ENCODE measurements at places on chromosomes 4 and X. TPM values are rescaled to one million over a fixed set of nuclear protein-coding genes. Genes with fewer than 3 reads are reported as not detected.

DNA sequence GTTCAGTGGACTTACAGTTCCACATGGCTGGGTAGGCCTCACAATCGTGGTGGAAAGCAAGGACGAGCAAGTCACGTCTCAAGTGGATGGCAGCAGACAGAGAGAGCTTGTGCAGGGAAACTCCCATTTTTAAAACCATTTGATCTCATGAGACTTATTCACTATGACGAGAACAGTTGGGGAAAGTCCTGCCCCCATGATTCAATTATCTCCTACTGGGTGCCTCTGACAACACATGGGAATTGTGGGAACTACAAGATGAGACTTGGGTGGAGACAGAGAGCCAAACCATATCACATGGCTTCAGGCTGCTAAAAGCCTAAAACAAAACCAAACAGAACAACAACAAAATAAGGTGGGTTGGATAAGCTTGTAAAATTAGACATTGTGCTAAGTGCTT, 194.4 kb upstream of the CPEB2 start:
- DNase-seq = no peak
- no peaks in the 10 kb centered on the region for H3K36me3 ChIP-seq
- H3K27ac ChIP-seq = no peak overlapping the region
- H3K27me3 ChIP-seq = no peaks in the 10 kb centered on the region
- H3K4me3 ChIP-seq = no peak overlapping the region

DNA sequence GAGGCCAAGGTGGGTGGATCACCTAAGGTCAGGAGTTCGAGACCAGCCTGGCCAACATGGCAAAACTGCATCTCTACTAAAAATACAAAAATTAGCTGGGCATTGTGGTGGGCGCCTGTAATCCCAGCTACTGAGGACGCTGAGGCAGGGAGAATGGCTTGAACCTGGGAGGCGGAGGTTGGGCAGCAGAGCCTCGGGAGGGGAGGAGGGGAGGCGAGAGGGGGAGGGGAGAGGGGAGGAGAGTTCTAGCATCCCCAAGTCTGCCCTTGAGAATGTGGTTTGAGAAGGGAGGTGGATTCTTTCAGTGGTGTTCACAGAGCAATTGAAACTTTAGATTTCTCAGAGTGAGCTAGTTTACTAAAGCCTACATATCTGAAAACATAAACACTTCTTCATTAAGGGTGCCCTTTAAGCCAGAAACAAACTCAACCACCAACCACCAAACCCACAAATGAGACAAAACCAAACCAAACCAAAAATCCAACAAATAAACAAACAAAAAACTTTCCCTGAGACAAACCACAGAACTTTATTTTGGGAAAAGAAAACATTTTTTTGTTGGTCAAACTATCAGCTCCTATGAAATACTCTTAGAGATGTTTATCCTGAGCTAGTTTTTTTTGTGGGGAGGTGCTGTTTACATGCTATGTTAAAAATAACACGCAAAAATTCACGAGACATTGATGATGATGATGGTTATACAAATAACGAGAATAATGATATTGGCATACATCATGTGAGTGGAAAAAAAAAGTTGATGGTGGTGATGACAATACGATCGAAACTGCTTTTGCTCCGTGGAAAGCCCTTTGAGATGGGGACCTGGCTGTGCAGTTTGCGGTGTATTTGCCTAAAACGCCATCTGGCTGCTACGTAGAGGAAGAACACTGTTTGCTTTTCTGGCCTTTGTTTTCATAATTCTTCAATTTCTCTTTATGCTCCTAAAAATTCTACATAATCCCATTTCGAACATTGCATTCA, 98.2 kb upstream of the PRKX start:
- peaks cover under 1% of the 10 kb centered on the region for H3K4me1 ChIP-seq
- DNase-seq = no peak
- no peak overlapping the region for H3K27ac ChIP-seq
- no peak overlapping the region for H3K4me3 ChIP-seq
- H3K36me3 ChIP-seq = no peaks in the 10 kb centered on the region
- H3K27me3 ChIP-seq = no peaks in the 10 kb centered on the region

GRCh38 chr4:189445613-189446012, 495.1 kb upstream of the FRG1 start:
- H3K4me3 ChIP-seq = no peak overlapping the region
- no peaks in the 10 kb centered on the region for H3K36me3 ChIP-seq
- H3K4me1 ChIP-seq = no peaks in the 10 kb centered on the region
- no peak overlapping the region for H3K27ac ChIP-seq

- no peaks in the 10 kb centered on the region for H3K36me3 ChIP-seq
- no peak for DNase-seq
- H3K27ac ChIP-seq = no peak overlapping the region
- no peaks in the 10 kb centered on the region for H3K27me3 ChIP-seq
Observed at GRCh38 chr4:26836539-26836938, 24.1 kb upstream of the STIM2 start.

USP17L18 gene
- not detected for total RNA-seq

DNA sequence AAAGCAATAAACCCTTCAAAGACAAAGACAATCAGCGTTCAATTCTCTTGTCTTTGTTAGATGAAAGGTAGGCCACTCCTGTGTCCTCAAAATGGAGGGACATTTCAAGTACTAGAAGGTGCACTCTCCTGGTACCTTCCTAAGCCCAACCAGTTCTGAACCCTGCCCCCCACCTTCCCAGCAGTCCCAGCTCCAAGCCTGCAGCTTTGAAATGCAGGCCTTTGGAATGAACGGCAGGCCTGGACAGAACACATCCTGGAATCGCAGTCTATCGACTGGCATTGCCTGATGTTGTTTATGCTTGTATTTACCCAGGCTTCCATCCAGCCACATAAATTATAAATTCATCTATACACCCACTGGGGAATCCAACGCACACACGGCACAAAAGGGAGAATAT, 47.4 kb downstream of the RASGEF1B start:
- H3K27ac ChIP-seq = no peak overlapping the region
- peaks cover 34% of the 10 kb centered on the region for H3K36me3 ChIP-seq
- H3K27me3 ChIP-seq = no peaks in the 10 kb centered on the region
- no peak for DNase-seq
- H3K4me1 ChIP-seq = no peaks in the 10 kb centered on the region

DNA sequence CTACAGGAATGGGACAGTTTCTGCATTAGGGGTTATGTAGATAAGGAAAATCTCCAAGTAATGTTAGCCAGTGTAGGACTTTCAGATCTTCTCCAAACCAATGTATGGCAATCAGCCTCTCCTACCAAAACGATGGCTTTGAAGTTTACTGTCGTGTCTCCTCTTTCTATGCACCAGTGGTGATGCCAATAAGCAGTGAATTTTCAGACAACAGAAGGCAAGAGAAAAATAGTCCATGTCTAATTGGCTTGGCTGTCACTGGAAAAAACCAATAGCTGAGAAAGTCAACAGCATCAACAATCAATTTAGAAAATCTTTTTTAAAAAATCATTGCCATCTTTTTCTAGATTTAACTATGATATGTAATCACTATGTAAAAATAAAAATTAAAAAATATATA, 35.0 kb downstream of the LIMCH1 start:
- no peaks in the 10 kb centered on the region for H3K4me1 ChIP-seq
- H3K36me3 ChIP-seq = no peaks in the 10 kb centered on the region
- no peak for DNase-seq
- H3K27ac ChIP-seq = no peak overlapping the region
- H3K4me3 ChIP-seq = no peak overlapping the region

DNA sequence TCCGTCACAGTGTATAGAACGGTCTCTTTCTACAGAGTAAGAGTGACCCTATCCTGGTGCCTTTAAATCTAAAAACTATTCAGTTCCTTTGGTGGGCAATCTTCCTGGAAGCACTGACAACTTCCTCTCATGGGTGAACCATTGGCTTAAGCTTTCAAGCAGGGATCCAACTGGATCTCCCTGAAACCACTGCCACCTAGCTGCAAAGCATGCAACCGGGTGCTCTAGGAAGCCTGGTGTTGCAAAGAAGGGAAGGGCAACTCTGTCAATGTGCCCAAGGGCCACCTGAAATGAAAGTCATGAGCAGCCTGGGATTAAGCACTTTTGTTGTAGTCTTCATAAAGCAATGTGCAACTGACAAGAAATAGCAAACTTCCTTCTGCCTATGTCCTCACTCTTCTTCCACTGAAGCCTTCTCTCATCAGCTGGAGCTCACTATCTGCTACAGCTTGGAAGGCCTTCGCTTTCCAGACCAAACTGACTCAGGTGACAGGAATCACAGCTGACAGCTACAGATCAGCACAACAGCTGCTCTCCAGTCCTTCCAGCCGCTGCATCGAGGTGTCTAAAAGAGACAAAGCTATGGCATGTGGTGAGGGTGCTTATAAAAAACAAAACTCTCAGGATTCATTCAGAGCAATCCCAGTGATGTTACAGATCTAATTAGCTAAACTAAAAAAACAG, 46.1 kb downstream of the SETD7 start:
- no peak overlapping the region for H3K4me3 ChIP-seq
- peak; percentile 67 for DNase-seq
- peak overlapping the region; percentile 21 for H3K27ac ChIP-seq

FHDC1 gene
- 0.12 TPM for total RNA-seq
